ENCODE measurements at places on chromosomes 1 and 21.

GRCh38 chr1:204089044-204089751, 16.3 kb downstream of the SOX13 start:
- peaks cover 13% of the 10 kb centered on the region for H3K27me3 ChIP-seq
- peak overlapping the region; percentile 37 for H3K27ac ChIP-seq
- peaks cover 3% of the 10 kb centered on the region for H3K36me3 ChIP-seq

GRCh38 chr1:208183977-208184911, 59.9 kb downstream of the PLXNA2 start:
- peaks cover 10% of the 10 kb centered on the region for H3K4me1 ChIP-seq
- no peak overlapping the region for H3K4me3 ChIP-seq
- peaks cover 44% of the 10 kb centered on the region for H3K27me3 ChIP-seq
- H3K36me3 ChIP-seq, result no peaks in the 10 kb centered on the region

- peak overlapping the region; percentile 99 for H3K27ac ChIP-seq
- peaks cover 36% of the 10 kb centered on the region for H3K4me1 ChIP-seq
- H3K27me3 ChIP-seq, result no peaks in the 10 kb centered on the region
- DNase-seq, result peak; percentile 17
- H3K36me3 ChIP-seq, result peaks cover 6% of the 10 kb centered on the region
- H3K4me3 ChIP-seq, result peak overlapping the region; percentile 79
Measured at GRCh38 chr21:46551636-46552241, 53.1 kb downstream of the S100B start.

DNA sequence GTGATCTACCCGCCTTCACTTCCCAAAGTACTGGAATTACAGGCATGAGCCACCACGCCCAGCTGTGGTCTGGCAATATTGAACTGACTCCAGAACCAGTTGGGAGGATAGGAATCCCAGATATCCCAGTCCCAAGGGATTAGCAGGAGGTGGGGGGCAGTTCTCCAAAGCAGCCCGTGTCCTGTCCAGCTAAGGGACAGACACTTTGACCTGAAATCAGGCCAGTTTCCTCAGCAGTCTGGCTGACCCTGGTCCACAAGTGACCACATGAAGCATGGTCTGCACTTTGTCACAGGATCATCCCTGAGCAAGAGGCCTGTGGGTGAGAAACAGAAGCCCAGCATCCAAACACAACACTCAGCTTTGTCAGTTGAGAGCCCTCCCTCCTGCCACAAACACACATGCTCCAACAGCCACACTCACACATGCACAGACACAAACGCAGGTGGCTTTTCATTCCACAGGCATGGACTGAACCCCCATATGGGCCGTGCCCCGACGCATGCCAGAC, 2.7 kb upstream of the FDPS start:
- H3K27ac ChIP-seq, result peak overlapping the region; percentile 29
- H3K4me3 ChIP-seq, result no peak overlapping the region
- H3K4me1 ChIP-seq, result peaks cover 14% of the 10 kb centered on the region
- H3K36me3 ChIP-seq, result peaks cover 5% of the 10 kb centered on the region
- H3K27me3 ChIP-seq, result peaks cover 12% of the 10 kb centered on the region

DNA sequence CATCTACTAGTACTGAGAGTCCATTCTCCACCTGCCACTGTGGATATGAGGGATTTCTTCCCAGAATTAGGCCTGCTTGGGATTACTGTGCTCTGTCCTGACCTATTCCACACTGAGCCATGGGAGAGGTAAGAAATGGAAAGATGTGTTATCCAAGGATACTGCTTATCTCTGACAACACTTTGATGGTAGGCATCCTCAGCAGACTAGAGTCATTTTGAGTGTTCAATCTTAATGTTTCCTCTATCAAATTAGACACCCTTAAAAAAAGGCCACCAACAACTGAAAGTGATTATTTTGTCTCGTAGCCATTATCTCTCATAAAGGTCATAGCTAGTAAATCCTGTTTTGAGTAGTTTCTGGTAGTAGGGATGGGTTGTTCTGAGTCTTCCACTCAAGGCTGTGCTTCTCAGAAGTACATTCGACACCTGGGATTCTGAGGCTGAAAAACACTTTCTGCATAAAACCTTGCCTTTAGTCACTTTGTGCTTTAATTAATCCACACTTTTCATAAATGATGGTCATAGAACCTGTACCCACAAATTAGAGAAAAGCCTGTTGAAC, 8.8 kb downstream of the ATPAF1 start:
- H3K4me3 ChIP-seq, result no peak overlapping the region
- H3K36me3 ChIP-seq, result peaks cover 10% of the 10 kb centered on the region
- no peaks in the 10 kb centered on the region for H3K4me1 ChIP-seq
- no peaks in the 10 kb centered on the region for H3K27me3 ChIP-seq
- DNase-seq, result no peak

GRCh38 chr1:235320521-235321179, 7.3 kb downstream of the ARID4B start:
- H3K4me3 ChIP-seq, result peak overlapping the region; percentile 71
- peaks cover 61% of the 10 kb centered on the region for H3K4me1 ChIP-seq

DNA sequence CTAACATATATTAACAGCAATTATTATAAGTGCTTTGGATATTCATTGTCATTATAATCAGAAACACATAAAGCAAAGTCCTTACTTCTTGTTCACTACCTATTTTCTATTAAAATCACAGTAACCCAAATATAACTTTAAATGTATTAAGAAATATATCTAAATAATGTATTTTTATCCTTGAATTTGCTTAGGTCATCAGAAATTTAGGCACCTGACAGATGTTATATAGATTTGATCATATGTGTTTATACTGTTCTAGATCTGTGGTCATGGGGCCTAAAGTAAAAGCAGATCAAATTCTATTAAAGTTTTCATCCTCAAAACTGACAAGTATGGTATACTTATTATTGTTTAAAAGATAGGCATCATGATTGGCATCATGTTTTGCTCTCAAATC, 9.2 kb upstream of the OR1C1 start:
- no peaks in the 10 kb centered on the region for H3K27me3 ChIP-seq
- no peak overlapping the region for H3K4me3 ChIP-seq
- no peaks in the 10 kb centered on the region for H3K4me1 ChIP-seq

DNA sequence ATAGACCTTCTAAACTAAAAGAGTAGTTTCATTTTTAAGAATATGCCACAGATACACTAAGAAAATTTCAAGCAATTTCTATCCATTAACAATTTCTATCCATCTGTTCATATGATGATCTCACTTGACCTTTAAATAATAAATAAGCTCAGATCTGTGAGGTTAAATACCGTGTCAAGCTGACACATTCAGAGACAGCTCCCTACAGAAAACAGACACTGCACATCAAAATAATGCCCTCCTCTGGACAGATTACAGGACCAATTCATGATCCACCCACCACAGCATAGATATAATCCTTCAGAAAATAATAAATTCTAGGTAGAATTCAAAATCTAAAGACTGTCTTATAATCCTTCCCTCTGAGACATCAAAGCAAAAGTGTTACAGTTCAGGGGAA, 49.4 kb upstream of the SEC16B start:
- H3K4me3 ChIP-seq, result no peak overlapping the region
- H3K36me3 ChIP-seq, result no peaks in the 10 kb centered on the region
- no peak overlapping the region for H3K27ac ChIP-seq
- no peak for DNase-seq

DNA sequence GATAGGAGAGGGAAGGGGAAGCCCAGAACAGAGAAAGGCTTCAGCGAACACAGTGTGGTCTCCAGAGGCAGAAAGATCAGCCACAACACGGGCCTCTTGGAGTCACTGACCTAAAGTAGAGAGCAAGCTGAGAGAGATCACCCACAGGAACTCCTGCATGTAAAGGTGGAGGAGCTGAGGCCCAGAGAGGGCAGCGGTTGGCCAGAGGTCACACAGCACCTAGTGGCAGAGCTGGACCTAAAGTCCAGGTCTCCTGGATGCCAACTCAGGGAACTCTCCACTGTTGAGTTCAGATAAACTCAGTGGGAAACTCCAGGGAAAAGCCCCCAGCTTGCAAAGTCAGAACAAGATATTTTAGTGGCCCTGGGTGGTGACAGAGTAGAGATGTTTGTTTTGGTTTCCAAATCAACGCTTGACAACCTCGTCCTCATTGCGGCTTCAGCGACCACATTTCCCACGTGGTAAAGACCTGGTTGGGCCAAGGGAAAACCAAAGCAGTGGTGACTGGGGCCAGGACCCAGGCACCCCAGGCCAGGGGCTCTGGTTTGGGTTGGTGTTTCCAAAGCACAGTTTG, 4.6 kb downstream of the IFFO2 start:
- peaks cover 70% of the 10 kb centered on the region for H3K4me1 ChIP-seq
- H3K4me3 ChIP-seq, result peak overlapping the region; percentile 94
- H3K27ac ChIP-seq, result peak overlapping the region; percentile 100
- H3K27me3 ChIP-seq, result no peaks in the 10 kb centered on the region
- H3K36me3 ChIP-seq, result no peaks in the 10 kb centered on the region

DNA sequence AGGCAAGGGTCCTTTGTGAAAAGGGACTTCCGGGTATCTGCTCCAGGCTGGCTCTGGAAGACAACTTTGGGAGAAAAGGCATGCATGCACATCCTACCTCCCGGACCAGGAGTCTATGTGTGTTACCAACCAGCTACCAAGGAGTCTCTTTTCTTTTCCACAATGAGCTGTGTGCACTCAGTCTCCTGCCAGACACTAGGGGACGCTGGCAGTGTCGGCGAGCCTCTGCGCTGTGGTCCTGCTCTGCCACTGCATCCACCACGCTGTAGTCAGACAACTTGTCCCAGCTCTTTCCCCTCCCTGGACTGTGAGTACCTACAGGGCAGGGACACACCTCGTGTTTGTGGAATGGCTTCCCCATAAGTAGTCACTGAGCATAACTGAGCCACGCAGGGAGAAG, 5.1 kb upstream of the SSR2 start:
- H3K4me3 ChIP-seq, result no peak overlapping the region
- peaks cover 3% of the 10 kb centered on the region for H3K36me3 ChIP-seq
- H3K27ac ChIP-seq, result no peak overlapping the region
- peaks cover 8% of the 10 kb centered on the region for H3K4me1 ChIP-seq

DNA sequence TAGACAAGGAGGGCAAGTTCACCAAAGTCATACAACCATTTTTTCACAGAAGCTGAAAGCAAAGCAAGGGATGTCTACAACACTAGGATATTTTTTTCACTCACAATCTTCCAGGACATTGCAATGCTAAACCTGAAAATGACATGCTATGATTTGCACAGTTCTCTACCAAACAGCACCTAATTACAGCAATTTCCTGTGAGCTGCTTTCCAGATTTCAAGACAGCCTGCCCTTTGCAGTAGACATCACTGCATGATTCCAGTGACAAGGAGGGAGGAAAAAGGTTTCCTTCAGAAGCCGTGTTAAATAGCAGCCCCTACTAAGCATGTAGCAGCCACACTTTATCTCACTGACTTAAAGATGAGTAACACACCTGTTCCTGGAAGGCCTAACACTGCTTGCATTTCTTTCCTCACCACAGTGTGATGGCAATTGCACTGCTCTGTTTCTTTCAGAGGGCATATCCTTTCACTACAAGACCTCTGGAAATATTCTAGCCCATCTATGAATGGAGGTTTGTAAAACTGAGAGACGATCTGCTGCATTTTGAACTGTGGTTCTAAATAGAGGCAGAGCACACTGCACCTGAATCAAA, 97.1 kb downstream of the DUSP10 start:
- H3K4me3 ChIP-seq, result no peak overlapping the region
- no peaks in the 10 kb centered on the region for H3K36me3 ChIP-seq
- H3K4me1 ChIP-seq, result no peaks in the 10 kb centered on the region
- no peak overlapping the region for H3K27ac ChIP-seq
- no peak for DNase-seq
- H3K27me3 ChIP-seq, result no peaks in the 10 kb centered on the region

- no peaks in the 10 kb centered on the region for H3K4me1 ChIP-seq
- H3K4me3 ChIP-seq, result no peak overlapping the region
- H3K27me3 ChIP-seq, result no peaks in the 10 kb centered on the region
Measured at GRCh38 chr1:106814418-106814817, 242.1 kb upstream of the PRMT6 start.

- no peak overlapping the region for H3K4me3 ChIP-seq
- peaks cover 5% of the 10 kb centered on the region for H3K36me3 ChIP-seq
- H3K4me1 ChIP-seq, result peaks cover 3% of the 10 kb centered on the region
Measured at GRCh38 chr1:67850151-67850551, 16.9 kb upstream of the GNG12 start.

DNA sequence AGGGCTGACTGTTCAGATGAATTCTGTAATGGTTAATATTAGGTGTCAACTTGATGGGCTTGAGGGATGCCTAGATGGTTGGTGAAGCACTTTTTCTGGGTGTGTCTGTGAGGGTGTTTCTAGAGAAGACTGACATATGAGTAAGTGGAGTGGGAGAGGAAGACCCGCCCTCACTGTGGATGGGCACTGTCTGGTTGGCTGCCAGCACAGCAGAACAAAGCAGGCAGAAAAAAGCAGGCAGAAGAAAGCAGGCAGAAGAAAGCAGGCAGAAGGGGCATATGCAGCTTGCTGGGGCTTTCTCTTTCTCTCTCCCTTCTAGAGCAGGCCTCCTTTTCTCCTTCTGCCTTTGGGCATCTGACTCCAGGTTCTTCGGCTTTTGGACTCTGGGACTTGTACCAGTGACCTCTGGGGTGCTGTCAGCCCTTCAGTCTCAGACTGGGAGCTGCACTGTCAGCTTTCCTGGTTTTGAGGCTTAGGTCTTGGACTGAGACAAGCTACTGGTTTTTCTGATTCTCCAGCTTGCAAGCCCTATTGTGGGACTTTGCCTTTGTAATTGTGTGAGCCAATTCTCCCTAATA, 42.9 kb upstream of the CD2 start:
- no peak overlapping the region for H3K4me3 ChIP-seq
- H3K4me1 ChIP-seq, result peaks cover 8% of the 10 kb centered on the region
- no peak overlapping the region for H3K27ac ChIP-seq
- peaks cover 9% of the 10 kb centered on the region for H3K36me3 ChIP-seq
- DNase-seq, result no peak

DNA sequence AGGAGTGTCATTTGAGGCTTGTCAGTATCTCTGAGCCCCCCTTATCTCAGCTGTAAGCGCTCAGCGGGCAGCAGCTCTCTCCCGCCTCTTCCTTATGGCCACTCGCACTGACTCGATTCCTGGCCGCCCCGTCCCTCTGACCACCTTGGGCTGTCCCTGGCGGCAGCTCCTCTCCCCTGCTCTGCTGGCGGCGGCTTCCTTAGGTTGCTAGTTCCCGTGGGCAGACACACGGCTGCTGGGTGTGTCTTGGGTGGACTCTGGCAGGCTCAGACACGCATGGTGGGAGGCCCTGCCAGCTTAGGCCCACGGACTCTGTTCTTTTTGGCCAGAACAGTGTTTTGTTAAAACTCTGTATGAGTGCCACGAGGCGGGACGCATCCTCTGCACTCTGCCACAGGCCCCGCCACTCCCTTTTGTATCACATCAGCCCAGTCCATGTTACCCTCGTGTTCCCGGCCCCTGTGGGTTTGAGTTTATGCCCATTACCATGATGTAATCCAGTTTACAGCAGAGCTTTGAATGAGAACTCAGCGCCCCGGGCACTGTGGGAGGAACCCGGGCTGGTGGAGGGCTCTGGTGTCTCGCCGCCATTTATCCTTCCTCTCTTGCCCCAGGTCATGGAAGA, 45.9 kb downstream of the COQ8A start:
- peaks cover 17% of the 10 kb centered on the region for H3K4me1 ChIP-seq
- peaks cover 9% of the 10 kb centered on the region for H3K36me3 ChIP-seq
- H3K27me3 ChIP-seq, result no peaks in the 10 kb centered on the region
- DNase-seq, result no peak
- no peak overlapping the region for H3K4me3 ChIP-seq
- peak overlapping the region; percentile 69 for H3K27ac ChIP-seq

Data from T-helper 17 cell (primary cell).